Chondrocyte (in vitro differentiated cells): ENCODE measurements at places on chromosomes 1 and 21.

DNA sequence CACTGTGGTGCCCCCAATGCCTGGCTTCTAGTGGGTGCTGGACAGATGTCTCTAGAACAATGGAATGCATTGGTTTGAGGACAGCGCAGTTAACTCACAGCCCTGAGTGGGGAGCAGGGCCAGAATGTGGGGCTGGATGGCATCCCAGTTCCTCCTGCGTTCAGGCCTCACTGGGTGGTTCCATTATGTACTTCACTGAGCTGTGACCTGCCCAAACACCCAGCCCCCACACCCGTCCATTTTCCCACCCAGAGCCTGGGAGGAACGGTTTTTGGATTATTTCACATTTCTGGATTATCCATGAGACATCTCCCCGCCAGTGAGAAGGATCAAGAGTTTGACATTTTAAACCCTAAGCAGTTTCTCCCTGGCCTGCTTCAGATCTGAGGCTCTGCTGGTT lies 55.3 kb upstream of the WASF2 start:
- DNase-seq: no peak

DNA sequence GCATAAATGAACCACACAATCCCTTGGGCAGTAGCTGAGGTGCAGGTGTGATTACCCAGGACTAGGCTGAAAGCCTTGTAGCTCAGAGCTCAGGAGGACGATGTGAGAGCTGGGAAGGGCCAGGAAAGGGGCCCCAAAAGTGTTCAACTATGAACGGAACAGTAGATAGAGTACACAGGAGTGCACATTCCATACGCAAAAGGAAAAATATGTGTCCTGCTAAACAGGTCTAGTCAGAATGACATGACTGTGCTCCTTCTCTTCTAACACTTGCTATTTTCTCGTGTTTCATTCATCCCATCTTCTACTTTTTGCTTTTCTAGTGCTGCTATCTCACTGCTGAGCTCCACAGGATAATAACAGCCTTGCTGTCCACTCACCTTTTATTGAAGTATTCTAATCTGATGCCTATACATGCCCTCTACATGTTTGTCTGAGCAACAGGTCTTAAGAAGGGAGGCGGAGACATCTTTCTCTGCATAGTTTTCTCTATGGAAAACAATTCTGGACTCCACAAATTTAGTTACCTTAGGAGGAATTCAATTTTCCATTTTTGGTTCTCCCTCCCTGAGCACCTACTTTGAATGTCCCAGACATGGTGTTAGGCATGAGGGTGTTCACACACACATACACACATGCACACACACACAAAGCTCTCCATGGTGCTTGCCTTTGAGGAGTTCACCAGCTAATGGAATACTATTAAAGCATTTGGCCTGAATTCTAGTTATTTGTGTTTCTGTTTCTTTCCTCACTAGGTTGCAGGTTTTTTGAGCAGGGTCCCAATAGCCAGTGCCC lies 3.4 kb downstream of the S100A10 start:
- DNase-seq: no peak

DNA sequence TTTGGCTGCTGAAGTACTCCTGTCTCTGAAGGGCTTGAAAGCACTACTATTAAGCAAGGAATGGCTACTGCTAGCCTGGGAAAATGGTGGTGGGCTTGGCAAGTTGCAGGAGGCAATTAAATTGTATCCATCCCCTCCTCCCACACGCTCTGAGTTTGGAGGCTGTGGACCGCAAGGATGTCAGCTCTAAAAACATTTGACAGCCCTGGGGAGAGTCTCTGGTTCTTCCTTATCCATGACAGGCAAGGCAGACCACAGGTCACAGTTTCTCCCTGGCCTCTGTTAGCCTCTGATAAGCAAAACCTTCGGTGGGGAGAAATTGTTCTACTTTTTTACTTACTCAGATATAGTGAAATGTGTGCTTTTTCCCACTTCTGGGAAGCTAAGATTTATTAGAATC lies 46.6 kb downstream of the S1PR1 start:
- no peak for DNase-seq

DNA sequence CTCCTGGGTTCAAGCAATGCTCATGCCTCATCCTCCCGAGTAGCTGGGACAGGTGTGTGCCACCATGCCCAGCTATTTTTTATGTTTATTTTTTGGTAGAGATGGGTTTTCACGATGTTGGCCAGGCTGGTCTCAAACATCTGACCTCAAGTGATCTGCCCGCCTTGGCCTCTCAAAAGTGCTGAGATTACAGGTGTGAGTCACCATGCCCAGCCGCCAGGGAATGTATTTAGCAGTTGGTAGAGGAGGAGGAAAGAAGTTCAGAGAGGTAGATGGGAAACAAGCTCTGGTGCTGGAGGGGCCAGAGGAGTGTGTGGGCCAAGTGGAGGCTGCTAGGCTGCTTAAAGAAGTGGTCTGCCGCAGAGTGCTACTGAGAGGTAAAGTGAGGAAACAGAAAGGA lies 6.0 kb downstream of the DOP1B start:
- DNase-seq: no peak

- no peak for DNase-seq
Measured at GRCh38 chr21:41874611-41875010, 4.5 kb downstream of the PRDM15 start.

DNA sequence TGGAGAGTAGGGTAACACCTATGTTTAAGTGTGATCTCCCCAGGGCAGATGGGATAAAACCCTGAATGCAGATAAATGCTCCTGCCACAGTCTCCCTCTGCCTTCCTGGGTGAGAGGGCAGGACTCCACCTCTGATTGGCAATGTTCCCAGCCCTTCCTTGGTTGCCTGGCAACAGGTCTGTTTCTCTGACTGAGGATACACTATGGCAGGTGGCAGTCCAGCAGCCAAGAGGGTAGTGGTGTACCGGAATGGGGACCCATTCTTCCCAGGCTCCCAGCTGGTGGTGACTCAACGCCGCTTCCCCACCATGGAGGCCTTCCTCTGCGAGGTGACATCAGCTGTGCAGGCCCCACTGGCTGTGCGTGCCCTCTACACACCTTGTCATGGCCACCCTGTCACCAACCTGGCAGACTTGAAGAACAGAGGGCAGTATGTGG lies at the start of gene DCDC2B:
Gene DCDC2B (plus strand): TSS at position 199 of the 438 bp plus-strand sequence. CDS start 5 bp downstream, at position 204.
- no peak for DNase-seq

DNA sequence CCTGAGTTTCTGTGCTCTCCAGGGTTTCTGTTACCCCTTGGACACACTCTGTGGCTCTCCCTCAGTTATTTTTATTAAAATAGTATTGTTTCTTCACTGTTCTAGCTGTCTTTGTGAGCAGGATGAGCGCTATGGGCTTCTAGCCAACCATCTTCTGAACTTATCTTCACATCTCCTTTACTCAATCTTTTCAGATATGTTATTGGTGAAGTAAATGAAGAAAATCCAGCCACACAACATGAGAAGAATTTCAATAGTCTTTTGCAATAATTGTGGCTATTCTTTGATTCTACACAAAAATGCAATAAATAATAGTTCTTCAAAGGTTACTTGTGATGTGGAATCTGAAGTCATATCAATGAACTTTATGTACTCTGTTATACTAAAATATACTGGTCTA lies 80.3 kb upstream of the CAMK1G start:
- DNase-seq: no peak

DNA sequence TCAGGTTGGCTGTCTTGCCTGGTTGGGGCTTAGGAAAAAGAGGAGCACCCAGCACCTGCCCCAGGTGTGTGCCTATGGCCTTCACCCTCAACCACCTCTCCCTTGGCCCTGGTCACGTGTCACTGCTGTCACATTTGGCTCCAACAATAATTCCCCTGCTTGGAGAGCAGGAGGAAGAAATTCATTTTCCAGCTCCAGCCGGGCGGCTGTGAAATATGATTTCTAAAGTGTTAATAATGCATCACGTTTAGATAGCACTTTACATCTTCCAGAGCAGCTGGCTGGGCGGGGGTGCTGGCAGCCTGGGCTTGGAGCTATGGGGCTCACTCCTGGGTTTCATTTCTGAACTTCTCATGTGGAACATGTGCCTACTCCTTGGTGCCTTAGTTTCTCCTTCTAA lies 63.1 kb downstream of the KIRREL1 start:
- no peak for DNase-seq

GRCh38 chr1:1264868-1265272 lies 8.8 kb downstream of the UBE2J2 start:
- no peak for DNase-seq

GRCh38 chr1:94675373-94675772 lies 133.8 kb upstream of the F3 start:
- DNase-seq: no peak

DNA sequence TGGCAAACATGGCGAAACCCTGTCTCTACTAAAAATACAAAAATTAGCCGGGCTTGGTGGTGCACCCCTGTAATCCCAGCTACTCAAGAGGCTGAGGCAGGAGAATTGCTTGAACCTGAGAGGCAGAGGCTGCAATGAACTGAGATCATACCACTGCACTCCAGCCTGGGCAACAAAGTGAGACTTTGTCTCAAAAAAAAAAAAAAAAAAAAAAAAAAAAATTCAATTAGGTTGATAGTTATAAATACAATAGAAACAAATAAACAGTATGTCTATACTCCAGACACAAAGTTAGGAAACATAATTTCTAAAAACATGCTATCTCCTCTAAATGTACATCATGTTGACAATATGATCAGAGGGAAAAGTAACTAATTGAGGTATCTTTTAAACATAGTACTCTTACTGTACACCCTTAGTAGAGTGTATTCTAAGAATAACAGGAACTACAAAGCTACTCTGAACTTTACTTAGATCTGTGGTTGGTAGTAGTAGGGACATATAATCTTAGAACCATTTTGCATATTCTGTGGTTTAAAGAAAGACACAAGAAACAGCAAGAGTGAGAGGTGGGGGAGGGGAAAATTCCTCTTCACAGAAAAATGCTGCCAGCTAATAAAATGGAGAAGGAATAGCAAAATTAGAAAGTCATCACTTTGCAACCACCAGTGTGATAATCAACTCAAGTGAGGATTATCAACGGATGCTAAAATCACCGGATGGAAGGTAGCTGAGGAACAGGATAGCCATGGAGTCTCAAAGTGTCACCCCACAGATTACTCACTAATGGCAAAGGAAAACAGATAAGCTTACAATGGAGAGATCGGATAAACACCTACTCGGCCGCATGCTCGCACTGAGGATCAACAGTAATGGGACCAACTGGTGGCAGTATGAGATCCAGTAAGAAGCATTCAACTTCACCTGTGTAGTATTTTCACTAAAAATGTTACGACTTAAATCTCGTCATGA lies 35.0 kb downstream of the MTOR start:
- no peak for DNase-seq

DNA sequence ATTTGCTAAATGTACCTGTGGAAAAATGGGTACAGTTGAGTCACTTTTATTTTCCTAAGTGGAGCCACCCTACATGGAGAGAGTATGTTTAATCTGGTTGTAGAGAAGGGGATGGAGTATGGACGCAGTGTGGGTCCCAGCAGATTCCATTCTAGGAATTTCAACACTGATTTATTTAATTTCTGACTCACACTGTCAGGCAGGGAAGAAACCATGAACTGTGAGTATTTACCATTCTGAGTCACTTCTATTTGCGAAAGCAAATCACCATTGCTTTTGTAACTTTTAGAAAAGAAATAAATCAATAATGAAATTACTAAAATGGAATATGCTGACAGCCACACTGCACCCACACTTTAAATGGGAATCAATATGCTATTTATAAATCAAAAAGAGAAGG lies 339.0 kb downstream of the DSCAM start:
- DNase-seq: no peak

- DNase-seq: no peak
Measured at GRCh38 chr1:232445361-232446106, 184.4 kb downstream of the SIPA1L2 start.

DNA sequence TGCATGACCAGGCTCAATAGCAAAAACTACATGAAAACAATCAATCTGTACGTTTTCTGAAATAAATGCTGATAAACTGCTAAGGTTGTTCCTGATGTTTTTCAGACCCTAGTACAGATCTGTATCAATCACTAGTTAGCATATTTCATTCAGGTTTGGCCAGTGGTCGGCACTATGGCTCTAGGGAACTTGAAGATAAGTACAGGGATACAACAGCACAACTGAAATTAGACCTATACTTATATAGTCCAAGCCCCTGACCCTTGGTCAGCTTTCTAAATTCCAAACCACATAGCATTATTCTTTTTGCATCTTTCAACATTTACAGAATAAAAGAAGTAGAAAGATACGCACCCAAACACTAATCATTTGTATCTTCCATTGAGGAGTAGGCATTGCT lies 142.7 kb downstream of the PLPPR4 start:
- no peak for DNase-seq

- DNase-seq: no peak
Measured at GRCh38 chr1:160500321-160500990, 22.6 kb downstream of the SLAMF6 start.

- DNase-seq: no peak
Measured at GRCh38 chr1:81237473-81238089, 563.2 kb upstream of the ADGRL2 start.

GRCh38 chr1:173332026-173332425 lies 124.9 kb upstream of the TNFSF4 start:
- no peak for DNase-seq

DNA sequence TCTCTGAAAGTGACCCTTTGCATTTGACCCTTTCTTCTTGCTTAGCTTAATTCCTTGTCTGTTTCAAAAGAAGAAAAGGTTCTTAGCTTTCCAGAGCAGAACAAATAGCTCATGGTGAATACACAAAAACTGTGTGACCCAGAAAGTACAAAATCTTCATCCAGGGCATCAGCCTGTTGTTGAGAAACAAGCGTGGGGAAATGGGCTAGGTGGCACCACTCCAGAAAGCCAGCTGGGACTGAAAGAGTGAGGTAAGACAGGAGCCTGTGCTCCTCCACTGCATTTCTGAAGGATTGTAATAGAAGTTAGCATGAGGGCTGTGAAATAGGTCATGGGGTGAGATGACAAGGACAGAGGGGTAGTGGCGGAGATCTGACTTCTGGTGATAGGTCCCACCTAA lies 45.8 kb downstream of the CYP2J2 start:
- DNase-seq: no peak

GRCh38 chr1:66733348-66734017 lies 18.8 kb upstream of the DYNLT5 start:
- DNase-seq: no peak

- no peak for DNase-seq
Measured at GRCh38 chr1:98368995-98369394, 292.5 kb upstream of the SNX7 start.

DNA sequence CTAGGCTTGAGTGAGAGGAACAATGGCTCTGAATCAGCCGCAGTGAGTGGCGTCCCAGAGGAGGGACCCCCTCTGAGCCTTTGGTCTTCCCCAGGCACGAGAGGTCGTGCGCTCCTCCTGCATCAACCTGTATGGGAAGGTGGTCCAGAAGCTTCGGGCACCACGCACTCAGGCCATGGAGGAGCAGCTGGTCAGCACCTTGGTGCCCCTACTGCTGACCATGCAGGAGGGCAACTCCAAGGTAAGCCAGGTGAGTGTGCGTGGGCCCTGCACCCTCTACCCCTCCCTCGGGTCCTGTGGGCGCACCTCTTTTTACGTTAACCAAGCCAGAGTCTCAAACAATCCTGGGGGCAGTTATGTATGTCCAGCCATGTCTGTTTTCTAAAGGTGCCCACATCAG lies 13.7 kb upstream of the TTC4 start:
- peak; percentile 82 for DNase-seq

DNA sequence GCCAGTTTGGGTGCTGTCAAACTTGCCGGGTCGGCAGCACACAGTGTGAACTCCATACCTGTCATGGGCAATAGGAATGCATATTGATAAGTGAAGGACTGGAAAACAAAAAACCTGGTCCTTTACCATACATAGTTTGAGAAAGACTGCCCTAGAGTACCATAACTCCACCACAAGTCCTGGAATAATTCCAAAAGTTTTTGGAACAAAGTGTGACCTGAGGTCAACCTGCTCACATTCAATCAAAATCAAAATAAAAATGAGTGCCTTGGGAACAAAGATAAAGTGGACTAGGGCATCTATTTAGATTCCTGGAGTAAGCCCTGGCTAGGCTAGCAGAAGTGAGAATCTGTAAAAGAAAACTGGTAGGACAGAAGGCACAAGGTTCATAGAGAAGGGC lies 7.6 kb downstream of the PEX19 start:
- no peak for DNase-seq
